ENCODE measurements at places on chromosomes 5 and 9. TPM values are rescaled to one million over a fixed set of nuclear protein-coding genes. Genes with fewer than 3 reads are reported as not detected.

The HTR1A gene
- not detected for polyA plus RNA-seq

The PCDHGA11 gene
- polyA plus RNA-seq = 1.4 TPM

The GEMIN5 gene
- polyA plus RNA-seq = 12.7 TPM

The PCDHA1 gene
- polyA plus RNA-seq = 0.55 TPM

The GARIN3 gene
- not detected for polyA plus RNA-seq

The FGF1 gene
- 9.7 TPM for polyA plus RNA-seq

The C5orf52 gene
- polyA plus RNA-seq = 0.87 TPM

The UNC5A gene
- polyA plus RNA-seq = 1.0 TPM

The AK8 gene
- polyA plus RNA-seq = 2.6 TPM

The PHPT1 gene
- 312 TPM for polyA plus RNA-seq

The TEX48 gene
- polyA plus RNA-seq = not detected

The CDKN2B-AS1 gene
- 1.7 TPM for polyA plus RNA-seq

The DBH gene
- 0.66 TPM for polyA plus RNA-seq

Data from large intestine (tissue), 12 donors.